ENCODE measurements at places on chromosomes 2 and 18. TPM values are rescaled to one million over a fixed set of nuclear protein-coding genes. Genes with fewer than 3 reads are reported as not detected.

DNA sequence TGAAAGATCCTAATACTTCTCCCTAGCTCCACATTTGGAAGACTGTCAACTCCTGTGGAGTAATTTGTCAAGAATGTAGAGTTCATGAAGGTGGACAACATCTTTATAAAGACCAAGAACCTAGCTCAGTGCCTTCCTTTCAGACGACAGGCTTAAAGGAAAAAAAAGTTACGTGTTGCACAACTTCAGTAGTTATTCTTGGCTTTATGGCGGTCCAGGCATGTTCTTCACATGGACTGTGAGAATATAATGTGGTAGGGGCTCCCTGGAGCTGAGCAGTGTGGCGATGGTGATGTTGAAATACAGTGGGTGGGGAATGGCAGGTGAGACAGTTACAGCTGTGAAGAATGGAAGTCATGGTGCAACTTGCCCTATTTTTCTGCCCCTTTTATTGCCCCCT lies 3.9 kb downstream of the TAF1B start:
- H3K36me3 ChIP-seq: peaks cover 8% of the 10 kb centered on the region
- DNase-seq: no peak
- no peak overlapping the region for H3K27ac ChIP-seq
- H3K27me3 ChIP-seq: no peaks in the 10 kb centered on the region
- H3K4me1 ChIP-seq: peaks cover 36% of the 10 kb centered on the region

DNA sequence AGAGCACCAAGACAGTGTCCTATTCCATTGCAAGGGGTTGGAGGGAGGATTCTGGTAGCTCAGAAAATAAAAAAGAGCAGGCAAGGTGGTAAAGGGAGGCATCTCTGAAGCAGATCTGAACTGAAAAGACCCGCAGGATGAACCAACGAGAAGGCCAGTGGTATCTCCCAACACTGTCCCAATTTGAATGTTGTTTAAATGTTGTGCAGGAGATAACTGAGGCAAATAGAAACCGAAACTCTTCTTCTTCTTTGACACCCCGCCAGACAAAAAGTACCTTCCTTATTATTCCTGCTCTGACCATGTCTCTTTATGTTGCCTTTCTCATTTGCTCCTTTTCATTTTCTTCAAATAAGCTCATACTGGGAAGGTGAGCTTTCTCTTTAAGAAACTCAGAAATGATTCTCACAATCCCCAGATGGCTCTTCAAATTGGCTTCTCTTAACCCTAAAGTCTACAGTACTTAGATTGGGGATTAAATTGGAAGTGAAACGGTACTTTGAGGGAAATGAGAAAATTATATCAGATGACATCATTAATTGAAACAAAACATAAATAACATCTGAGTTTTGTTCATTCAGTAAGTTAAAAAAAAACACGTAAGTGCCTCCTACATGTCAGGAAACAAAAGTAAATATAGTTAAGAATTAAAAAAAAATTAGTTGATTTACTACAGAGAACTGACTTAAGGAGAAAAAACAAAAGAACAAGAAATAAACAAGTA lies 143.6 kb downstream of the WDPCP start:
- H3K36me3 ChIP-seq: no peaks in the 10 kb centered on the region
- H3K27me3 ChIP-seq: no peaks in the 10 kb centered on the region
- H3K4me3 ChIP-seq: no peak overlapping the region
- H3K4me1 ChIP-seq: no peaks in the 10 kb centered on the region
- H3K27ac ChIP-seq: no peak overlapping the region
- DNase-seq: no peak

B4GALT6 gene
- 9.8 TPM for total RNA-seq

DNA sequence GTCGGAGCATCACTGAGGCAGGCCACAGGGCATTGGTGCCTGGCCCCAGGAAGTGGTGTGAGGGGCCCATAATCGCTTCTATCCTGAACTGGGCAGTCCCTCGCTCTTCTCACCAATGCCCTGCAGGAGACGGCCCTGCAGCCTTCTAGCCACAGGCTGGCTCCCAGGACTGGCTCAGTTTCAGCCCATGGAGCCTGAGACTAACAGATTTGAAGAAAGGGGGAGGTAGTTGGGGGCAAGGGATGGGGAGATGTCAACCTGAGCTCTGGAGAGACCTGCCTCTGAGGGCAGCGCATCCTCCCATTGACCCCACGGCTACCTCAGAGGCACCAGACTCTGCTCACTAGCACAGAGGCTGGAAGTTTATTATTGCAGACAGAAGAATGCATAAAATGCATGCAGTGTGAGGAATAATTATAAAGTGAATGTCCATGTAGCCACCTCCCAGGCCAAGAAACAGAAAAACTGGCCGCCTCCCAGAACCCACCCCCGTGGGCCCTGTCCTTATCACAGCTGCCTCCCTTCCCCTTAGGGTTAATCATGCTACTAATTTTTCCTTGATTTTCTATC lies 1.4 kb downstream of the TOGARAM2 start:
- DNase-seq: no peak
- H3K27ac ChIP-seq: peak overlapping the region; percentile 75
- H3K4me1 ChIP-seq: peaks cover 27% of the 10 kb centered on the region
- no peak overlapping the region for H3K4me3 ChIP-seq
- no peaks in the 10 kb centered on the region for H3K36me3 ChIP-seq

CFC1 gene
- total RNA-seq: not detected

WNT10A gene
- total RNA-seq: not detected

GAREM1 gene
- total RNA-seq: 6.2 TPM

GRCh38 chr2:183123117-183123958 lies 905 bp upstream of the NUP35 start:
- H3K36me3 ChIP-seq: no peaks in the 10 kb centered on the region
- peaks cover 25% of the 10 kb centered on the region for H3K4me1 ChIP-seq
- DNase-seq: no peak
- H3K27me3 ChIP-seq: peaks cover 2% of the 10 kb centered on the region

CHN1 gene
- total RNA-seq: 18.4 TPM

- H3K4me1 ChIP-seq: no peaks in the 10 kb centered on the region
- DNase-seq: no peak
- no peak overlapping the region for H3K4me3 ChIP-seq
- H3K36me3 ChIP-seq: peaks cover 35% of the 10 kb centered on the region
These were observed 77.8 kb upstream of the CCDC195 start for GRCh38 chr2:224793946-224794345.

NFU1 gene
- 40.7 TPM for total RNA-seq

DNA sequence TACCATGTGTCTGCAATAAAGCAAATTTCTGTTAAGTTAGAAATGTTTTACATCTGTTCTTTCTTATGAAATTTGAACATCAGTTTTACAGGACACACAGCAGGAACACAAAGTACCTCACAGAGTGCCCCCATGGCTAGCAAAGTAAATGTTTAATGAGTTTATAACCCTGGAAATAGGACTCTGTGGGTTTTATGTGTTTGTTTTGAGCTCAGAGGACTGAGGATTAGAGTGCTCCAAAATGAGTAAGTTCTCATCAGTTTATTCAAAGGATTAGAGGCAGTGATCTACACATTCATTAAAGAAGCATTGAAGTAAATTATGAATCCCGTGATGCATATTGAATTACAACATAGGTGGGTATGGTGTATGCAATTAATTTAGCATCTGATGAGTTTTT lies 281.8 kb downstream of the GULP1 start:
- H3K4me1 ChIP-seq: peaks cover 50% of the 10 kb centered on the region
- no peak overlapping the region for H3K4me3 ChIP-seq
- no peak overlapping the region for H3K27ac ChIP-seq

- H3K4me1 ChIP-seq: peaks cover 3% of the 10 kb centered on the region
- H3K27ac ChIP-seq: no peak overlapping the region
- H3K4me3 ChIP-seq: no peak overlapping the region
- H3K27me3 ChIP-seq: no peaks in the 10 kb centered on the region
- no peaks in the 10 kb centered on the region for H3K36me3 ChIP-seq
- no peak for DNase-seq
These were observed 404.5 kb downstream of the EPHA4 start for GRCh38 chr2:221167561-221167960.

MORN2 gene
- 9.5 TPM for total RNA-seq

CRYGD gene
- not detected for total RNA-seq

FAM210A gene
- total RNA-seq: 19.6 TPM

GCKR gene
- total RNA-seq: not detected

GRCh38 chr2:206832873-206833272 lies 67.5 kb downstream of the FASTKD2 start:
- peaks cover 9% of the 10 kb centered on the region for H3K36me3 ChIP-seq
- no peak overlapping the region for H3K4me3 ChIP-seq
- no peaks in the 10 kb centered on the region for H3K27me3 ChIP-seq
- DNase-seq: no peak
- H3K4me1 ChIP-seq: no peaks in the 10 kb centered on the region
- H3K27ac ChIP-seq: no peak overlapping the region

SERPINB10 gene
- total RNA-seq: not detected

MGAT5 gene
- 27.6 TPM for total RNA-seq

PTH2R gene
- not detected for total RNA-seq

GRCh38 chr18:2515908-2516625 lies 55.2 kb downstream of the METTL4 start:
- peaks cover 31% of the 10 kb centered on the region for H3K4me1 ChIP-seq
- peak overlapping the region; percentile 86 for H3K27ac ChIP-seq
- DNase-seq: no peak
- no peak overlapping the region for H3K4me3 ChIP-seq

All from chondrocyte (in vitro differentiated cells).